ENCODE measurements at places on chromosomes 3 and 15. TPM values are rescaled to one million over a fixed set of nuclear protein-coding genes. Genes with fewer than 3 reads are reported as not detected.

GOLGA6C gene
- not detected for total RNA-seq

POC1A gene
- 2.3 TPM for total RNA-seq

BNC1 gene
- total RNA-seq: not detected

SLC12A1 gene
- not detected for total RNA-seq

RNF168 gene
- 27.8 TPM for total RNA-seq

EXD1 gene
- not detected for total RNA-seq

CA12 gene
- total RNA-seq: not detected

SNTN gene
- not detected for total RNA-seq

CYP1A2 gene
- total RNA-seq: not detected
